ENCODE measurements at places on chromosomes 11 and 22.

GRCh38 chr11:126153972-126154371, 57.5 kb downstream of the RPUSD4 start:
- DNase-seq: no peak

DNA sequence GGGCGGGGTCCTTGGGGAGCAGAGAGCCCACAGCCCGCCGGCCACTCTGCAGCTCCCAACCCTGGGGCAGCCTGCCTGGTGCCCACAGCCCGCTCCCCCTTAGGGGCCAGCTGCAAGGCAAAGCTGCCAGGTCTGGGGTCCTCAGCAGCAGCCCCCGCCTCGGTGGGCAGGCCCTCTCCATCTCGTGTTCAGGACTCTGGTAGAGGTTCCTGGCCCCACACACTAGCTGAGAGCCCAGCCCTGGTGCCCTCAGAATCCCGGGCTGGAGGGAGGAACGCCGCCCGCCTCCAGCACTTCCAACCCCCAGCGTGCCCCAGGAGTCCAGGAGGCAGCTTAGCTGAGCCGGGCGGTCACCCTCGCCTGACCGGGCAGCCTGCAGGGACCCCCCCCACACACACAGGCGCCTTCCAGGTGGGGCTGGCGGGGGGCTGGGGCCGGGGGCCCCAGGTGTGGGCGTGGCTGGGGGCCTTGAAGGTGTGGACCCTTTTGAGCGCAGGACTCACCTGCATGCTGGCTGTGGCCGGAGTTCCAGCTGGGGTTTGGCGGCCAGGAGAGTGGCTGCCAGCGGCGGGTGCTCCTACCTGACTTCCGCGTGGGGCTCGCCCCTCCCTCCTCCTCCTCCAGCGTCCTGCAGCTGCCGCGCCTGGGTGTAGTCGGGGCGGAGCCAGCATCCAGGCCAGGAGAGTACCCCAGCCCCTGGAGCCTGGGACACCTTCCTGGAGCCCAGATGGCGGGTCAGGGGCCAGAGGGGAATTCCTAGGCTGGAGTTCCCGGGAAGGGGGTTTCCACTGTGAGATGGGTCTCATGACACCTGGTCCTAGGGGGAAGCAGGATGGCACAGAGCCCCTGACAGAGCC, at the start of gene ANO9:
TSS of gene ANO9 (minus strand) at position 594 of the 857 bp plus-strand sequence. CDS start at position 509, 85 bp downstream.
- DNase-seq: no peak

DNA sequence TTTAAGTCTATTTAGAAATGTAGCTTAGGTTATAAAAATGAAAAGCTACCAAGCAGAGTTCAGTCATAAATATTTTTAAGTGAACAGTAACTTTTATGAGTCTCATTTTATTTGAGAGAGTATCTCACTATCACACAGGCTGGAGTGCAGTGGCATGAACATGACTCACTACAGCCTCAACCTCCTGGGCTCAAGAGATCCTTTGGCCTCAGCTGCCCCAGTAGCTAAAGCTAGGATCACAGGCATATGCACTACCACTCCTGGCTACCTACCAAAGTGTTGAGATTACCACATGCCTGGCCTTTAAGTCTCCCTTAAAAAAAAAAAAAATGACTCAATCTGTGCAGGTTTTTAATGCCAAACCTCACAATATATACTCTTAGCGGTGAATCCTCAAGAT, 34.7 kb upstream of the CLNS1A start:
- DNase-seq: no peak

- no peak for DNase-seq
Measured at GRCh38 chr11:114604886-114605285, 9.3 kb upstream of the NXPE4 start.

- no peak for DNase-seq
Measured at GRCh38 chr22:30889268-30889995, 79.1 kb downstream of the MORC2 start.

- DNase-seq: no peak
Measured at GRCh38 chr11:104625246-104625645, 273.0 kb downstream of the CASP12 start.

DNA sequence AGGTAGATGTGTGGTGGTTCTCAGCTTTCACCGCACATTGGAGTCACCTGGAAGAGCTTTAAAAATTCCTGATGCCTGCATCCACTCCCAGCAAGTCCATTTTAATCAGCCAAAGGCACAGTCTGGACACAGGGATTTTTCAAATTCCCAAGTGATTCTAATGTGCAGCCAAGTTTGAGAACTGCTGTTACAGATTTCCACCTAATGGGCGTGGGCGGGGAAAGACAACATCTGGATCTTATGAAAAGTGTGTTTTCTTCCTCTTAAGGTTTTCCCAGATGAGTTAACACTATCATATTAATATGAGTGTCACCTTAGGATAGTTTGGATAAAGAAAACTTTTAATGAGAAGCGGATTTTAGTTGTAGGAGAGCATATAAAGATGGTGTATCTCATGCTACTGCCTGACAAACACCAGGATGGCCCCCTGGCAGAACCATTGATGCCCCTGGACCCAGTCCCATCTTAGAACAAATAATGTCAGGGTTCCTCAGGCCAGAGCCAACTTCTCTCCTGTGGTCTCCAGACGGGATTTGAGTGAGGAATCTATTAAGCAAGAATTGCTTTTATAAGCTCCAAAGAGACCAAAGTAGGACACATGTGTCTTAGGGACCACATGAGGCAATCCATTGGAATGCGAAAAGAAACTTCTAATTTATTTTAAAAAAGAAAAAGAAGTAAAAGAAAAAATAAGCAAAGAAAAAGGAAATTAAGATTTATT, 31.9 kb downstream of the POU2AF1 start:
- no peak for DNase-seq

- no peak for DNase-seq
Measured at GRCh38 chr11:9973921-9974320, 310.0 kb downstream of the SWAP70 start.

DNA sequence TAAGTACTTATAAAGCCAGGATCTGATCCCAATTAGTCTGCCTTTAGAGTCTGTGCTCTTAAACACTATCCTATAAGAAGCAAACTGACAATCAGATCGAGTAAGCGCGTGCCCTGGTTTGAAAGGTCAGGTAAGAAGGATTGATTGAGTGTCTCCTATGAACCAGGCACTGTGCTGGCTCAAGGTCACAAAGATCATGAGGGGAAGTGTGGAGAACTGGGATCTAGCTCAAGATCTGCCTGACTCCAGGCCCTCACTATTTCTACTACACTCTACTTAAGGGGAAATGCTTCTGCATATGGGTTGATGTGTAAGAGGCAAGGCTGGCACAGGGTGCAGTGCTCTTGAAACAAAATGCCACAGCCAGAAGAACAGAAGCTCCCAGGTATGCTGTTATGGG, 77.0 kb downstream of the ME3 start:
- DNase-seq: no peak

DNA sequence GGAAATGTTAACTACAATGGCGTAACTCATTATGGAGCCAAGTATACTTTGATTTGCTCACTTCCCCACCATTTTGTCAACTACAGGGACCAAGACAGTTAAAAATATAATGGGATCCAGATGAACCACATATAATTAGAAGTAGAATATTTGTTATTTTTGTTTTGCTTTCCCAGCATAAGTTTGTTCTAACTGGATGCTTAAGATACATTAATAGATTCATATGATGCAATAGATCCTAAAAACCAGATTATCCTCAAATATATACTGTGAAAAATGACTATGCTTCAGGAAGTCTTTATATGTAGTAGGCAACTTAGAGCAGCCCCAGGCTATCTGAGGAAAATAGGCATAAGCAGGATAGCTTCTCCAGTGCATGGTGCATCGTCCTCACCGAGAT, 38.3 kb downstream of the SESN3 start:
- no peak for DNase-seq

DNA sequence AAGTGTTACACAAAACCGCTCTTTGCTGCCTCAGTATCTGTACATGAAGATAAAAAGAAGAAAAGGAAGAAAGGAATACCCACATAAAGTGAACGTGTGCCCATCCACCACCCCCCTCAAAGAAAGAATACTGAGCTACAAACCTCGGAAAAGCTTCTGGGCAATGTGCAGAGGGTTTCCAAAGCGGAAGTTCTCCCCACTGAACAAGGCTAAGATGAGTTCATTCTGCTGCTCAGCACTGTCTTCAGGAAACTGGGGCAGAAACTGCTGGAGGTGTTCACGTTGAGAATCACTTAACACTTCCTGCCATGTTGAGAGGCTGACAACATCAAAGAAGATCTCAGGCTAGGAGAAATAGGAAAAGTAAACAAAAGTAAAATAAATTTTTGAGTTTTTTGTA, 6.9 kb downstream of the NFRKB start:
- no peak for DNase-seq

DNA sequence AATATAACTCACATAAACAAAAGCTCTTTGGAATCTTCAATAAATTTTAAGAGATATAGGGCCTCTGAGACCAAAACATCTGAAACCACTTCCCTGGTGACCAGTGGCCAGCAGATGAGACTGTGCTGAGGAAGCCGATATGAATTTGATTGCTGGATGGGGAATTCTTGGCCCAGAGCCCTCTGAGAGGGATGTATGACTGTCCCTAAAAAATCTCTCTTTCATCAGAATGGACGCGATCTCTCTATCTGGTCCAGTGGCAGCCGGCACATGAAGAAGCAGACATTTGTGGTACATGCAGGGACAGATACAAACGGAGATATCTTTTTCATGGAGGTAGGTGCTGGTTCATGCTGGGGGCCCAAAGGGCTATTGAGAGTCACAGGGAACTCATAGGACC, 37.5 kb downstream of the MYBPC3 start:
- no peak for DNase-seq

- no peak for DNase-seq
Measured at GRCh38 chr11:119110439-119110838, 3.3 kb downstream of the C2CD2L start.

GRCh38 chr11:87295237-87295636, 257.5 kb downstream of the TMEM135 start:
- no peak for DNase-seq

DNA sequence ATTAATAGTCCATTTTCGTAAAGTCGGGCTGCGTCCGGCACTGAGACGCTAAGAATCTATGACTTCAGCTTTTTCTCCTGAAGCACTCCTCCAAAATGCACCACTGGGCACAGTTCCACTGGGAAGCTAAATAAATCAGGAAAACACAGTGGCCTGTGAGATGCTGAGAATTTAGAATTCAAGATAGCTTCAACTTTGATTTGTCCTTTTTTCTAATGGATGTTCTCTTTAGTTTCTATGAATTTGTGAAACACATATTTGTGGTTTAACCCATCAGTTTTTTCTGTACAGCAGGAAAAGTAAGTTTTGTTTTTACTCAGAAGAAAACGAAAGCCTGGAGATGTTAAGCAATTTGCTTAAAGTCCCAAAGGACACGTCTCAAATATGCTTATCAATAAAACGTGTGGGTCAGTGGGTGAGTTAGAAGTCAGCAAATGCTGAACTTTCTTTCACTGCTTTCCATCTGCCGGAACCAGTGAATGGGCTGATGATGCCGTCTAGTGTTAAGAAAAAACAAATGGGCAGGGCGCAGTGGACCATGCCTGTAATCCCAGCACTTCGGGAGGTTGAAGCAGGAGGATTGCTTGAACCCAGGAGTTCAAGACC, 40.7 kb upstream of the CLMP start:
- no peak for DNase-seq

GRCh38 chr22:27501191-27501936, 300.2 kb downstream of the MN1 start:
- no peak for DNase-seq

GRCh38 chr11:58494101-58494500, 13.8 kb downstream of the OR5B21 start:
- no peak for DNase-seq

GRCh38 chr11:66851239-66851596, 5.6 kb upstream of the LRFN4 start:
- no peak for DNase-seq

DNA sequence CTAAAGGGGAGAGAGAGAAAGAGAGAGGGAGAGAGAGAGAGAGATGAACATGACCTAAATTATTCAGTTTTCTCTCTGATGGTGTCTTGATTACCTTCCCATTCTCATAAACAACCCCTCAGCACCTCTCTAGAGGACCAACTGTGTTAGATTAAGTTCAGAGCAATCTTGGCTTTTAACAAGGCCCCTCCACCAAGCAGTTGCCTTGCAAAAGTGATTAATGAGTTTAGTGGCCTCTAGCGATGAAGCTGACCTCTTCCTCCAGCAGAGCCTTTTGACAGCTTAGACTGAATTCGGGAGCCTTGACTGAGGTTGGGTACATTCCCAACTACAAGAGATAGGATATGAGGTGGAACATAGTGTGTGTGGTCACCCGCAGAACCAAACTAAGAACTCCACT, 66.1 kb downstream of the ARL14EP start:
- no peak for DNase-seq

GRCh38 chr11:119479685-119480275, 56.8 kb upstream of the THY1 start:
- DNase-seq: no peak

GRCh38 chr22:37358386-37358785, 68.9 kb downstream of the ELFN2 start:
- DNase-seq: no peak

DNA sequence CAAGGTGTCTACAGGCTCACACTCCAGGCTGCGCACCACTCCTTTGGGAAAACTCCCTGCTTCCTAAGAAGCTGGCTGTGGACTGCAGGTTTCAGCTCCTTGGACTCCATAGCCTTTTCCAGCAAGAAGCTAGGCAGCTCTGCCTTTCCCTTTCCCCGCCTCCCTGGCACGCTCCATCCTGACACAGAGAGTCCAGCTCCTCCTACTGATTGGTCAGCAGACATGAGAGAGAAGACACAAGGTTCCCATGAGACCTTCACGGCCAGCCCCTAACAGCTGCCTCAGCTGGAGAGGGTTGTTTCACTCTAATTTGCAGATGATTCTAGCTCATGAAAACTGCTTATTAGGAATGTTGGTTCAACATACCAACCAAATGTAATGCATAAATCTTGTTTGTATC, 27.6 kb downstream of the TENM4 start:
- DNase-seq: no peak

GRCh38 chr11:37907436-37908218, 1309.6 kb upstream of the RAG2 start:
- DNase-seq: no peak

DNA sequence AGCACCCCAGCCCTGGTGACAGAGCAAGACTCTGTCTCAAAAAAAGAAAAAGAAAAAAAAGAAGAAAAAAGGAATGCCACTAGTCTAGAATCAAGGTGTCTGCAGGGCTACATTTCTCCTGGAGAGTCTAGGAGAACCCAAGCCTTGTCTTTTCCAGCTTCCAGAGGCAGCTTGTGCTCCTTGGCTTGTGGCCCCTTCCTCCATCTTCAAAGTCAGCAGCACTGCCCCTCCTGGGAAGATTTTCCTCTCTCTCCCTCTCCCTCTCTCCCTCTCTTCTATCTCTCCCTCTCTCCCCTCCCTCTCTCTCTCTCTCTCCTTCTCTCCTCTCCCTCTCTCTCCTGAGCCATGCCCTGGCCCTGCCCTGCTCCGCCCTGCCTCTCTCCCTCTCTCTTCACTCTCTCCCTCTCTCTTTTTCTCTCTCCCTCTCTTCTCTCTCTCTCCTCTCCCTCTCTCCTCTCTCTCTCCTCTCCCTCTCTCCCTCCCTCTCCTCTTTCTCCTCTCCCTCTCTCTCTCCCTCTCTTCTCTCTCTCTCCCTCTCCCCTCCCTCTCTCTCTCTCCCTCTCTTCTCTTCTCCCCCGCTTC, 97.7 kb upstream of the FGF3 start:
- no peak for DNase-seq

GRCh38 chr11:113446112-113446511, 29.1 kb downstream of the DRD2 start:
- no peak for DNase-seq
